GM12892 (cell line): ENCODE measurements at places on chromosomes 3 and 15.

DNA sequence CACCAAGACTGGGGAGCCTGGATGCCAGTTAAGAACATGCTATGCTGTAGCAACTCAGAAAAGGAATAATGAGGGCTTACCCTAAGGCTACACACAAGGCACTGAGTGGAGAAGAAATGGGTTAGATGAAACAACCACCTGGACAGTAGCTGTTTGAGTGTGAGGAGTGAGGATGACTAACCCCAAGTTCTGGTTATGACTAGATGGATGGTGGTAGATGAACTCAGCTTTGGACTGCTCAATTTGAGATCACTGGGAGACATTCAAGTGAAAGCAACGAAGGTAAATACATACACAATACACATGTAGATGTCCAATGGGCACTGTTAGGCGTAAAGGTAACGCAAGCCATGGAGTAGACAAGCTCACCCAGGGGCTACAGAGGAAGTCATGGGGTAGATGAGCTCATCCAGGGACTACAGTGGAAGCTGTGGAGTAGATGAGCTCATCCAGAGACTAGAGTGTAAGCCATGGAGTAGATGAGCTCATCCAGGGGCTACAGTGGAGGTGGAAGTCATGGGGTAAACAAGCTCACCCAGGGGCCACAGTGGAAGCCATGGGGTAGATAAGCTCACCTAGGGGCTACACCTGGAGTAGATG is 98.3 kb downstream of the ANO10 start:
- DNase-seq, result no peak

DNA sequence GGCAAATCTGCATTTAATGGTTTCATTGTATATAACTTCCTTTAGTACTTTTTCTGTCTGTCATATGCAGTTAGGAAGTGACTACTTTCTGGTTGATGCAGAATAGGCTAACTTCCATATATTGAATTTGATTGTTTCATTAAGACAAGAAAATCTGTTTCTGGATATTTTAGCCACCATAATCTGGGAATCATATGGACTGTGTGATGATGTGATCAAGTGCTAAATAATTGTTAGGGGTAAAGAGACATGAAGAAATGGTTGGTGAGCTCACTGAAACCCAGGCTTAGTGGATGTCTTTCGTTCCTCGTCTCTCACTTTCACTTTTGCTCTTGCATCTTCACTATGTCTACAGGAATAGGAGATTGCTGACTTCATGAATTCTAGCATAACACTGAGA is 3.5 kb upstream of the MNS1 start:
- no peak for DNase-seq

GRCh38 chr15:61794881-61795280 is 265.4 kb downstream of the VPS13C start:
- DNase-seq, result no peak

- no peak for DNase-seq
Measured at GRCh38 chr15:100277087-100277855, 64.5 kb downstream of the ADAMTS17 start.

- DNase-seq, result peak; percentile 20
Measured at GRCh38 chr3:189324538-189325138, 152.9 kb downstream of the TPRG1 start.

DNA sequence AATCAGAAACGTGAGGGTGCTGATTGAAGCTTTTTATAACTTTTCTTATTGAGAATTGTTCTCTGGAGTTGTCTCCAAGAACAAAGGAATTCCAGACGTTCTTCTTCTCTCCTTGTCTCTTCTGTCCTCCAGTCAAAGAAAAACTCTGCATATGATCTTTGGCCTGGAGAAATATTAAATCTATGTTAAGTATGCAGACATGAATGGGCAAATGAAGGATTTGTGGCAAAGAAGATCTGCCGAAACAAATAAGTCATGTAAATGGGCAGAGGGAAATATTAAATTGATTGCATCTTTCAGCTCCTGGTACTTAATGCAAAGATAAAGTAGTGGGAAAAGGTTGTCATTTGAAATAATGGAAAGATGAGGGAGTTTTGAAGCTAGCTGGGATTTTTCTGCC is 74.9 kb downstream of the IGF1R start:
- no peak for DNase-seq

DNA sequence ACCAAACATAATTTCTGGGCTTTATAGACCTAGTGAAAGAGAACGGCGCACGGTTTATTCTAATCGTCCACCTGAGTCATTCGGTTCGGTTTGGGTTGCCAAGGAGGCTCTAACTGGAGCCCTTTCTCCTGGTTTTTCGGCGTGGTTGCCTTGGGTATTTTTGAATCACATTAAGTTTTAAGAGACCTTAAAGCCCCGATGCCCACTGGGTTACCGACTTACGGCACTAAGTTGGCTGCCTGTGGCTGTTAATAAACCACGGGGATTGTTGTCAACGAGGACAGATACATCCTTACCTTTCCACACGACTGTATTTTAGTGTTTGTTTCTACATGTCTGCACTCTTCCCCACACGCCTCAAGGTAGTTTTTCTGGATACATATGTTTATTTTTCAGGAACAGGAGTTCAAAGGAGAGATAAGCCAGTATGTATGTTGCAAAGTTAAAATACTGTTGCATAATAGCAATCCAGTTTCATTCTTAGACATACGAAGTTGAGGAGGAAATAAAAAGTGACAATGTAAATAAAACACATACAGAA is 1.2 kb upstream of the ANP32A start:
- no peak for DNase-seq

DNA sequence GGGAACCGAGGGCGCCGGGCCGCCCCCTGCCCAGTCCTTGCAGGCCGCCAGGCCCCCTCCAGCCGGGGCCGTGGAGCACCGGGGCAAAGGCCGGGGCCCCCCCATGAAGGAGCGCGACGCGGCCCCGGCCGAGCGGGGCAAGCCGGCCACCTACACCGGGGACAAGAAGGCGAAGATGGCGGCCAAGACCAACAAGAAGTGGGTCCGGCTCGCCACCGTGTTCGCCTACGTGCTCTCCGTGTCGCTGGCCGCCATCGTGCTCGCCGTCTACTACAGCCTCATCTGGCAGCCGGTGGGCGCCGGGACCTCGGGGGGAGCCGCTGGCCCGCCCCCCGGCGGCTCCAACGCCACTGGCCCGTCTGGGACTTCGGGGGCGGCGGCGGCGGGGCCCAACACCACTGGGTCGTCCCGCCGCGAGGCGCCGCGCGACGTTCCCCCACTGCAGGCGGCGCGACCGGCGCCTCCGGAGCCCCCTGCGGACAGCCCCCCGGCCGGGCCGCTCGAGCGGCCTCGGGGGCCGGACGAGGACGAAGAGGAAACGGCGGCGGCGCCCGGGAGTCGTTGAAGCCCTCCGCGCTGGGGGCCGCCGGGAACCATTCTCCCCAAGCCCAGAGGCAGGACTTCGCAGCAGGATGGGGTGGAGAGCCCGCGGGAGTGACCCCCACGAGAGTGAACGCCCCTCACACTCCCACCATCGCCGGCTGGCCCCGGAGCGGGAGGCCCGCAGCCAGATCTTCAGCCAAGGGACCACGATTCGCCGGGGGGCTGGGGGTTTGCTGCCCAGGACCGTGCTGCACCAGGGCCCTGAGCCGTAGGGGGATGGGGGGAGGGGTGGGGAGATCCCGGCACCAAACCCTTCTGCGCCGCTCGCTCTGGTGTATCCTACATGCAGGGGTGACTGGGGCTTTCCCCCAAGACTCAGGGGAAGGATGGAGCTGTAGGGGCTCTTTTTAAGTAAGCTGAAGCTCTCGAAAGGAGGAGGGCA is 753 bp downstream of the INAFM2 start:
- DNase-seq, result no peak

- DNase-seq, result no peak
Measured at GRCh38 chr3:52092271-52092660, 35.9 kb upstream of the DUSP7 start.

- DNase-seq, result no peak
Measured at GRCh38 chr3:151278230-151278629, at the start of gene P2RY14. TSS of gene P2RY14 (minus strand) at chr3:151278542. CDS start at chr3:151214316, 64,226 bp downstream.

- no peak for DNase-seq
Measured at GRCh38 chr3:60584250-60584649, 667.0 kb downstream of the FHIT start.

GRCh38 chr3:113423699-113424098 is 17.6 kb downstream of the CFAP44 start:
- no peak for DNase-seq

GRCh38 chr3:108959017-108959416 is 5.3 kb upstream of the GUCA1C start:
- no peak for DNase-seq

GRCh38 chr15:81184188-81184587 is 12.5 kb upstream of the IL16 start:
- no peak for DNase-seq

DNA sequence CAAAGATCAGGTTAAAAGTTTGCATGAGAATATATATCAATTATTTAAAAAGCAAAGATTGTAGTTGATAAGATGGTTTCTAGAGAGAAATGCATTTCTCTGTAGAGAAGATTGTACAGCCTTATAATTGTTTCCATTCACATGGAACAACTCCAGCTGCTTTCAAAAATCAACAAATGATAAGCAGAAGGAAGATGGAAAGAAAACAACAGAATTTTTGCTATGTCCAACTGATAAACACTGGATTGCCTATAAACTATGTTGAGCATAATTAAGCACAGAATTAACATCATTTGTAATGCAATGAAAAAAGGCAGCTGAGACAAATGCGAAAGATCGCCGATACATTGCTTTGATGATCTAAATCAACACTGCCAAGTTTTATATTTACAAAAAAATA is 89.0 kb downstream of the C3orf85 start:
- DNase-seq, result no peak

DNA sequence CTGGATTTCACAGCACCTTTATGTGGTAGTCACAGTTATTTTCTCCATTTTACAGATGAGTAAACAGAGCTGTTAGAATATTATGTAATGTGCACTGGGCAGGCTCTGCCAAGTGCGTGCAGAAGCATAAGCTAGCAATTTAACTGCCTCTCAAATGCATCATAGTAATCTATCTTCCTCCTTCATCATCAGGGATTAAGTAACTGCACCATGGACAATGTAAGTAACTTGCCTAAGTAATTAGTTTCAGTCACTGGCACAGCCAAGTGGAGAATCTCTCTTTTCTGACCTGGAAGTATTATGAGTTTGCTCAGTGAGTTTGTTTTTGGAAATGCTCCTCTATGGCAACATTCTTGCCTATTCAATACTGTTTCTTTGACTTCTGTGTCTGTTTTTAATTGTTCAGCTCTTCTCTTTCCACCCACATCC is 260.5 kb downstream of the PTPRG start:
- no peak for DNase-seq

- DNase-seq, result no peak
Measured at GRCh38 chr3:13041113-13041776, 32.0 kb downstream of the IQSEC1 start.

DNA sequence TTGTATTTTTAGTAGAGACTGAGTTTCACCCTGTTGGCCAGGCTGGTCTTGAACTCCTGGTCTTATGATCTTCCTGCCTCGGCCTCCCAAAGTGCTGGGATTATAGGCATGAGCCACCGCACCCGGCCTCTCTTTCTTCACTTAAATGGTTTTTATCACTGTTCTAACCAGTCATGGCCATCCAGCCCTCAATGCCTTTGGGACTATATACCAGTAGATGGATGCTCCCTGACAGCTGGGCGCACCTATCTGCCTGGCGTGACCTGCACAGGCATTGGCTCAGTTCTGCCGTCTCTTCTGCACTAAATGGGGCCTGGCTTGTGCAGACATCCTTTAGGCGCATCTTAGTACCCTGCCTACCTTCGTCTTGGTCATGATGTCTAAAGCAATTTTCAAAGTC is 233.4 kb downstream of the ADAMTS17 start:
- no peak for DNase-seq

- DNase-seq, result no peak
Measured at GRCh38 chr3:108295421-108296175, 750 bp upstream of the HHLA2 start.

DNA sequence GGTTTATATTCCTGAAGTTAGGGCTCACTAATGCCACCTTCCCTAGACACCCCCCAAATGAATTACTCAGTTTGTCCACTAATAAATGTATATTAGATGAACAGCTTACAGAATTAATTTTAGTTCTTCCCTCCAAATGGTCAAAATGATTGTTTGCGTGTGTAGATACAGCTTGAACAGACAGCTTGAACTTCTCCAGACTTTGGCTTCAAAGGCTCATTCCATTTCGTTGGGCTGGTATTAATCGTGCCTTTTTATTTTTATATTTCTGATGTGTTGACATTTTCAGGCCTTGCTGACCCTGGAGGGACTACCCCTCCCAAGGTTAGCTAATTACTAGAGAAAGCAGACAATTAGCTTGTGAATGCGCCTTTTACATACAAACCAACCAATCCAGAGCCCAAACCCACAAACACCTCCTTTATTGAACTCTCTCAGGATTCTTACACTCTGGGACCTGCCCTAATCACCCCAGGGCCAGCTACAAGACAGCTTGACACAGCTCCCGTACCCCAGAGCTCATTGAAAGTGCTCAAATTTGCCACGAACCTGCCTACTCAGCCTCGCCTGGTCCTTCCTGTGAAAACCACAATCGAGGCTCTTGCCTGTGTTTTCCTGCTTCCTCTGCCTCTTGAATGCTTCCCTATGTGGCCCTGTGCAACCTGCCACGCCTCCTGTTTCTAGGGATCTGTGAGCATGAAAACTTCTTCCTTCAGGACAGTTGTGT is 40.3 kb downstream of the RPL22L1 start:
- DNase-seq, result no peak

GRCh38 chr3:192354687-192355086 is 372.7 kb downstream of the FGF12 start:
- no peak for DNase-seq

GRCh38 chr3:29318251-29318650 is 37.4 kb downstream of the RBMS3 start:
- DNase-seq, result no peak

DNA sequence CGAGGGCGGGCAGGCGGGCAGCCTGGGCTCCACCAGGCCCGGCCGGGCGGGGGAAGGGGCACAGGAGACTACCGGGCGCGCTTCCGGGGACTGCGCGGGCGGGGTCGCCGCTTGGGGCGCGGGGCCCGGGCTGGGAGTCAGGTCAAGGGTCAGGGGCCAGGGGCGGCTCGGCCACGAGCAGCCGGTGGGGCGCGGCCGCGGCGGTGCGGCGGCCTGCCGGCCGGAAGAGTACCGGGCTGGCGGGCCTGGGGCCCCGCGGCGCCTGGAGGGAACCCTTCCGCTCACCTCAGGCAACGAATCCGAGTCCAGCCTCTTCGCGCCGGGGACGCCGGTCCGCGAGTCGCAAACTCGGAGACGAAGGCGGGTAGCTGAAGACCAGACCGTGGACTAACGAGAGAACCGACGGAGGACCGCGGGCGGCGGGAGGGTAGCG is 225 bp downstream of the RHOA start:
- no peak for DNase-seq

DNA sequence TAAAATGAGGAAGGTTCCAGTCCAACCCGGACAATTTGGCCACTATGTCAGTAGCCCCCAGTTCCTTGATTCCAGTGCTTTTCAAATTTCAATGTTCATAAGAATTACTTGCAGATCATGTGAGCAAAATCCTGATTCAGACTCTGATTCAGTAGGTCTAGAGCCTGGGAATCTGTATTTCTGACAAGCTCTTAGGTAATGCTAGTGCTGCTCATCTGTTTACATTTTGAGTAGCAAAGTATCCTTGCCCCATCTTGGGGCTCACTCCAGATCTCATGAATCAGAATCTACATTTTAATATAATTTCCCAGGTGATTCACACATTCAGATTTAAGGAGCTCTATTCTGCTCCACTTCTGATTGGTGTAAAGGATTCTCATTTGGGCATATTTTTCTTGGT is 142.0 kb downstream of the NAALADL2 start:
- no peak for DNase-seq

GRCh38 chr3:11370966-11371365 is 98.8 kb downstream of the ATG7 start:
- DNase-seq, result no peak
